AG04450 (cell line): ENCODE measurements at places on chromosomes 7 and 10.

DNA sequence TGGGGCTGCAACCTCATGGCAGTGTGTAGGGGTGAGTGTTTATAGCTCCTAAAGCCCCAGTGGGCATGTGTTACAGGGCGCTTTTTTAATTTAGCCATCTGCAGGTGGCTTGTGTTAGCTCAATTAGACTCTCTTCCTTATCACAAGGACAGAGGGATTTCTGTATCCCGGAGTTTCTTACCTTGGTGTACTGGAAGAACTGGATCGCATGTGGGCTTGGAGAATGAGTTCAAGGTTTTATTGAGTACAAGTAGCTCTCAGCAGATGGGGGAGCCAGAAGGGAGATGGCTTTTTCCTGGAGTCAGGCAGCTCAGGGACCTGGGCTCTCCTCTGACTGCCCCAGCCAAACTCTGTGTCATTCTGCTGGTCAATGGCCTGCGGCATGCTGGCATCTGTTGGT is 153.5 kb upstream of the C7orf33 start:
- no peak for DNase-seq

DNA sequence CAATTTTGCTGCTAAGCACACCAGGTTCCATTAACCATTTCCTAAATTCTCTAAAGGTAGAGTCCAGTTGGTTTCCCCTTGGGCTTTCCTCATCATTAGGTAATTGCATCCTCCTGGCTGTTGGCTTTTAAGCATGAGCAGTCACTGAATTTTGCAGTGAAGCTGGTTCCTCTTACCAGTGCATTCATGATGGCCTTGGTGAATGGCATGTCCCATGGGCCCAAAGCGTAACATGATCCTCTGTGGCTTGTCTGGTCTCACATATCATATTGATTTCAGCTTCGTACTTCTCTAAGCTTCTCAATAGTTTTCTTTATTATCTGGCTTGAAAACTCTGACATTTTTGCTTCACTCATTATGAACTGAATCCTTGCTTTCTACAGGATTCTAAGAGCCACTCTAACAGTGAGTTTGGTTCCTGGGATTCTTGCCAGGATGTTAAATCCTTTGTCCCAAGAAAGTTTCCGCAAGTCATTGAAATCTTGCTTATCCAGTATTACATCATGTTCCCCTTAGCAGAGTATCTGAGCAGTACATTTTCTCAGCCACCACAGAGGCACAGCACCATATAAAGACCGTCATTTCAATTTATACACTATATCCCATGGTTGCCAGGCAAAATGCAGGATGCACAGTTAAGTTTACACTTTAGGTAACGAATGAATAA is 134.2 kb downstream of the PTN start:
- DNase-seq, result no peak

DNA sequence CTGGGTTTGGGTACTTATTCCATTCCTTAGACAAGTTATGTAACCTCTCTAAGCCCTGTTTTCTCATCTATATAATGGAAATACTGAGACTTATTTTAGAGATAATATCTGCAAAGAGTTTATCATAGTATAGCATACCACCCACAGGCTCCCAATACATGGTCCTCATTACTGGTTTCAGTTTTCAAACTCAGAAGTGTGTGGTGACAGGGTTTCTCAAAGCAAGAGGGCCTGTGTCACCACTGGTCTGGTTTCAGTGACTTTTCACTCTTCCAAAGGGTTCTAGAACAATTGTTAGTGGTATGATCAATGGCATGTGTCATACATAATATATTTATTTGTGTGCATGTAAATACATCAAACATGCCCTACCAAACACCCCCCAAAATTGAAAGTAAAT is 89.2 kb upstream of the BMPER start:
- DNase-seq, result no peak

GRCh38 chr7:90574146-90574819 is 21.8 kb upstream of the CDK14 start:
- DNase-seq, result no peak

DNA sequence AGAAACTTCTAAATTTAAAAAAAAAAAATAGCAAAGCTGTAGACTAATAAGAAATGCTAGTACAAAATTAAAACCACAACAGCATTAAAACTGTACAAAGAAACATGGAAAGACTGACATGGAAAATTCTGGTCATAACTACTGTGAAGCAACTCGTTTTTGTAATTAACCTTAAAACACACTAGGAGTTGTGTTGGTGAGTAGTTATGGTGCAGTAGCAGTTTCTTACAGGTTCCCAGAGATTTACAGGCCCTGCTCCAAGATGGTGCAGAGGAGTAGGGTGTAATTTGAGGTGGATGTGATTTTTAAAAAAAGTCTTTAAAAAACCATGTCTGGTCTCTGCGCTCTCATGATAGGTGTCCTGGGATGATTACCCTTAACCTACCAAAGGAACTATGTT is 31.0 kb downstream of the TNKS2 start:
- no peak for DNase-seq

DNA sequence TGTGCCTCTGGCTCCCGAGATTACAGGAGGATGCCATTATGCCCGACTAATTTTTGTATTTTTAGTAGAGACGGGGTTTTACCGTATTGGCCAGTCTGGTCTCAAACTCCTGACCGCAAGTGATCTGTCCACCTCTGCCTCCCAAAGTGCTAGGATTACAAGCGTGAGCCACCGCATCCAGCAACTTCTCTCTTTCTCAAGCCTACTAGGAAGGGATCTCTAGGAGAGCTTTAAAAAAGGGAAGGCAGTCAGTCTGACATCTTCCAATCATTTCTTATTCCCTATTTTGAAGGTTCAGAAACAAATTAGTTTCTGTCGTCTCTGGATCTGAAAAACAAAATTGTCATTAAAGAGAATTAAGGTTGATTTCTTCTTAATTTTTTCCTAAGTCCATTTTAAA is 2.5 kb upstream of the TMEM26 start:
- no peak for DNase-seq

GRCh38 chr10:83952314-83952713 is 187.0 kb upstream of the GHITM start:
- no peak for DNase-seq

GRCh38 chr10:20257422-20257821 is 441.2 kb downstream of the PLXDC2 start:
- no peak for DNase-seq

DNA sequence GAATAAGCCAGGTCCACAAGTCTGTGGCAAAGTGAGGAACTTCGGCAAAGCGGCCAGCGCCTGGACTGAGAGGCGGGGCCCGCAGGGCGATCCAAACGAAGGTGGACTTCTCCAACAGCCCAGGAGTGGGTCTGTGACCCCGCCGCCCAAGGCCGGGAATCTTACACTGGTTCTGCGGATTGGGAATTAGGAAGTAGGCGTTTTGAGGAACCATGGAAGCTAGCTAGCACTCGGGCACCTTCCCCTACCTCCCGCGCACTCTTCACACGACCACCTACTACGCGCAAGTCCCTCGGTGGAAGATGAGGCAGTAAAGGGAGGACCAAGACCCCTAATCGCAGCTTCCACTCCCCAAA is 570 bp upstream of the ARF5 start:
- no peak for DNase-seq

- no peak for DNase-seq
Measured at GRCh38 chr10:49272251-49273081, 26.5 kb upstream of the C10orf71 start.

- DNase-seq, result no peak
Measured at GRCh38 chr7:64875258-64875657, 27.8 kb upstream of the ZNF273 start.

DNA sequence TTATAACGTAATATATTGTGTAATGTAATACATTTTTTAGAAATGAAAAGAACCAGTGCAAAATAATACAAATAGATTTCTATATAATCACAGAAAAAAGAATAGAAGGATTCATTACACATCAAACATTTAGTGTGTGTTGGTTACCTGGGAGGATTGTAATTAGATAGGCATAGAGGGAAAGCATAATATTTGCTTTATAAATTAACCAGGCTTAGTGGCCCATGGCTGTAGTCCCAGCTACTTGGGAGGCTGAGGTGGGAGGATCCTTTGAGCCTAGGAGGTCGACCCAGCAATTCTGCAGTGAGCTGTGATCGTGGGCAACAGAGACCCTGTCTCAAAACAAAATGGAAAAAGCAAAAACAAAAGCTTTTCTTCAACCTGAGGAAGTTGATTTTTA is 5.0 kb upstream of the CNOT4 start:
- no peak for DNase-seq

GRCh38 chr7:2734751-2735571 is 47.0 kb downstream of the AMZ1 start:
- DNase-seq, result no peak

GRCh38 chr7:29684787-29685650 is 121.3 kb upstream of the WIPF3 start:
- peak; percentile 4 for DNase-seq

GRCh38 chr10:48439581-48440041 is 133.1 kb downstream of the MAPK8 start:
- no peak for DNase-seq

DNA sequence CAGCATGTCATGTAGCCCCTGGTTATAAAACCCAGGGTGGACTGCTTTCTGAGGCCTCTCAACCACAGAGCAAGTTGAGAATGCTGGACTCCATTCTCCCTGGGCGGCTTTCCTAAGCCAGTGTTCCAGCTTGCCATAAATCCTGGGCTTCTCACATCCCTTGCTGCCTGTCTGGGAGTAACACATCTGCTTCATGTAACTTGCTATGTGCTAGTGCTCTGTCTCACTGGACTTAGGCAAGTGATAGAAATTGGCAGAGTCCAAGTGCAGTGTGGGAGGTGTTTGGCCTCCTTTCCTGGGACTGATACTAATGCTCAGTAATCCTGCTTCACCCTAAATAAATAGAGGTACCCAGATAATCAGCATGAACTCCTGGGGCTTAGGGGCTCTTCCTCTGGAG is 277.1 kb upstream of the POM121L12 start:
- DNase-seq, result no peak

DNA sequence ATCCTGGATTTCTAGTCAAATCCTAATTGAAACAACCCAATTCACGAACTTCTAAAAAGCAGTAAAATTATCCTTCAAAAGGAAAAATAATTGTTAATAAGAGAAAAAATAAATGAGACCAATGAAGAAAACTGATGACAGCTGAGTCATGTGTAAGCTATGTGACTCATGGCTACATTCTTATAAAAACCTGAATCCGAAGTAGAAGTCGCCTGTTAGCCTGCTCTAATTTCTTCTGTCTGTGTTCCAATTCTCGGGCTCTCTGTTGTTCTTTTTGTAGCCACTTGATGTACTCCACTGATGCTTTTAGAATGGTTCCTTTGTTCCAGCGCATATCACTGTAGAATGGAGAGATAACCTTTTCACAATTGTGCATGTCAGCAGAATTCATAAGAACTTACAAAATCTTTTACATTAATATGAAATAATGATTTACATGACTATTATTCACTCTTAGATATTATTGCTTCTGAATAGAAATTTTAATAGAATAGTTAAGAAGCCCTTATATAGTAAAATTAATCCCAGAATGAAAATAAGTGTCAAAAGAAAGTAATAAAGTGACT is 88.8 kb downstream of the TFEC start:
- no peak for DNase-seq

DNA sequence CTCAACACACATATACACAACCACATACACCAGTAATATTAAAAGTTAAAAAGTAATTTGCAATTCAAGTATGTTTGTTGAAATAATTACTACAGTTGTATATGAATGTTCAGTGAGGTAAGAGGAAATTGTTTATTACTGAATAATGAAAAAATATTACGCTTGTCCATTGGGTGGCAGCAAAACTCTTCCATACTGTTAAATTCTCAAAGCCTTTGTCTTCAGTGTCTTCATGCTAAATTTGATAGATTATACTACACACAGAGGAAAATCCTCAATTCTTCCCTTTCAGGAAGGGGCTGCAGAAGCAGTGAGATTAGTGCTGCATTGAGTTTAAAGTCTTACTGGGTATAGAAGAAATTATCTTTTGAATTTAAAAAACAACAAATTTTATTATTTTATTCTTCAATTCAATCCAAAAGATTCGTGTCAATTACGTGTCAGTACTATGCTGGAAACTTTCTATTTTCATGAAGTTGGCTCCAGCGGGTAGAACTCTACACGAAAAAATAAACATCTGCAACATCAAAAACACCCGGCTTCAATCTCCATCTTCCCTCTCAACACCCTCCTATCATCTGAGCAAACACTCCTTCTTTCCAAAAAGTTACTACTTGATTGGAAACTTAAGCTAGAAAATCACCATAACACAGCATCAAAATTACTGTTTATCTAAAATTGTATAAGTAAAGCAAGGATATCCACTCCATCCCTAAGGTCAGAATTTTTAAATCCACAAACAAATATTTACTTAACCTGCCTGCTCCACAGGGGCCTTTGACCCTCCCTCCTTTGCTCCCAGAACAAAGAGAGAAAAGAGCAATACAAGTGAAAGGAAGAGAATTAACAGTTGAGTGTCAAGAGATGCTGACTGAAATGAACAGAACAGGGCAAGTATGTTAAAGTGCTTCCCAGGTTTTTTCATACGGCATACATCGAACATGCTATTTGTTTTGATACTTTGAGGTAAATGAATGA is 37.0 kb upstream of the TES start:
- peak; percentile 52 for DNase-seq

DNA sequence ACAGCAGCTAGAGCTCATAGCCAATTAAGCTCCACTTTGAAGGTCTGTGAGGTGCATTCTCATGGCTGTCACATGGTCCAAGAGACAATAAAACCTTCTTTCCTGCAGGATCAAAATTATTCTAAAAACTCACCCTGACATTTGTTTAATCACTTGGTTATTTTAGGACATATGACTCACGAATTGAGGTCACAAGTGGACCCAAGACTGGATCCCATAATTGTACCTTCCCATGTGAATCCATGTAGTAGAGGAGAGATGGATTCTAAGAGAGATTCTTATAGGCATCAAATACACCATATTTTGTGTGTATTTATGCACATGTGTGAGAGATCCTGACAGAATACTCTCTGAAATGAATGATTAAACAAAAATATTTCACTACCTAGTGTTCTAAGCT is 18.1 kb downstream of the POLR1F start:
- DNase-seq, result no peak

GRCh38 chr10:103083977-103084320 is 109.1 kb downstream of the NT5C2 start:
- DNase-seq, result no peak

- DNase-seq, result no peak
Measured at GRCh38 chr7:45033261-45033930, 33.4 kb downstream of the CCM2 start.

DNA sequence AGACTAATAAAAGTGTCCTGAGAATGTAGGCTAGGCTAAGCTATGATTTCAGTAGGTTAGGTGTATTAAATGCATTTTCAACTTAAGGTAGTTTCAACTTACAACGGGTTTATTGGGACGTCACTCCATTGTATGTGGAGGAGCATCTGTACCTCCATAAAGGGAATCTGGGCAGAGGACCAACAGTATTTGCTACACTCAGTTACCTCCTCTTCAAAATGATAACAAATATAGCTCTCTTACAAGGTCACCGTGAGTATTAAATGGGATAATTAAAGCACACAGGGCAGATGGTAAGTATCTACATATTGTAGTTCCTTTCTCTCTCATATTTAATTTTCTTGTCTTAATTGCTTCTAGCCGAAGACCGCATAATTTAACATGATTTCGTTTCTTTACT is 59.0 kb upstream of the FGL2 start:
- DNase-seq, result no peak
